ENCODE measurements at places on chromosomes 12 and 14.

DNA sequence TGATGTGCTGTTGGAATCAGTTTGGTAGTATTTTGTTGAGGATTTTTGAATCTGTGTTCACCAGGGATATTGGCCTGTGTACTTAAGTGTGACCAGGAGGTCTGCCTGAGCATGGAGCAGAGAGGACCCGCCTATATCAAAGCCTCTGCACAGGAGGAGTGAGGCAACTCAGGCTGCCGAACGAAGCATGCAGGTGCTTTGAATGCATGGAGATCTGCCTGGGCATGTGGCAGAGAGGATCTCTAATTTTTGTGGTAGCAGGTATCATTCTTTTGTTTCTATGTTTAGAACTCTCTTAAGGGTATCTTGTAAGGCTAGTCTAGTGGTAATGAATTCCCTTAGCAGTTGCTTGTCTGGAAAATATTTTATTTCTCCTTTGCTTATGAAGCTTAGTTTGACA lies 26.9 kb downstream of the RAB3IP start:
- DNase-seq, result no peak

DNA sequence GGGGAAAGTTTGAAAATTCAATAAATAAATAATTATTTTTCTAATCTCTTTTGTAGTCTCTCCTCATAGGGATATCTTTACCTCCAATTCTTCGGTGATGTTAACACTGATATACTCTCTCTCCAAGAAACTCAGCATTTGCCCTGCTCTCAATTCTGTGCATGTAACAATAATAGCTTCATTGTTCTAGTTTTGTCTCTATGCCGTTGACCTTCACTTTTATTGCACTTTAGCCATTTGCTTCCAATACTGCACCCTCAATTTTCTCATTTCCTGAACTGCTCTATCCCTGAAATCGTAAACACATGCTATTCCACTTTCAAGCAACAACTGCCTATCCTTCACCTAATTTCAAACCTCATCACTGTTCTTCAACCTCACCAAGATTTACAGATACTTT lies 645.0 kb downstream of the C12orf50 start:
- DNase-seq, result no peak

DNA sequence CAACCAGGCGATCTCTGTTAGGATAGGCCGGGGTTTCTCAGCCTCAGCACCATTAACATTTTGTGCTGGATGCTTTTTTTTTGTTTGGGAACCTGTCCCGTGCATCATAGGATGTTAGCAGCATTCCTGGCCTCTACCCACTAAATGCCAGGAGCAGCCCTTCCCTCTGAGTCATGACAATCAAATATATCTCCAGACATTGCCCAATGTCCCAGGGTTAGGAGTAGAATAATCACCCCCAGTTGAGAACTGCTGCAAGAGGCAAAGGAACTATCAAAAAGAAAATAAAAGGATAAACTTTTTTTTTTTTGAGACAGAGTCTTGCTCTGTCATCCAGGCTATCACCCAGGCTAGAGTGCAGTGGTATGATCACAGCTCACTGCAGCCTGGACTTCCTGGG lies 76.0 kb downstream of the ACACB start:
- no peak for DNase-seq

GRCh38 chr14:60241091-60241490 lies 7.9 kb upstream of the PPM1A start:
- DNase-seq, result no peak

DNA sequence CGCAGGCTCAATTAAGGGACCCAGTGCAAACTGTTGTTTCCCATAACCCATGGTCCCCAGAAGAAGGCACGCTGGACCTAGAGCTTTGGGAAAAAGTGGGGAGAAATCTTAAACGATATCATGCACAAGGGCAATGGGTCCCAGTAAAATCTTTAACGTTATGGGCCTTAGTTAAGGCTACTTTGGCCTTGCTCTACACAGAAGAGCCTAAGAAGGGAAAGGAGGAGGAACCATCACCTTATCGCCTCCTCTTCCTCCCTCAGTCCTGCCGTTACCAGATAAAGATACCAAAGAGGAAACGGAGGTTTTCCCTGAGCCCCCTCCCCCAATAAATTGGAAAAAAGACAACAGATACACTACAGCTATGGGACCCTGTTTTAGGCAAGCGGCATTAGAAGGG lies 116.9 kb downstream of the PPHLN1 start:
- DNase-seq, result no peak
